Activated CD4-positive, alpha-beta T cell treated with anti-CD3 and anti-CD28 coated beads, Interleukin-2, amount 10 ng/mL, durations not matched to agents 7 days and 5 days (primary cell): ENCODE measurements at places on chromosomes 5 and 9.

DNA sequence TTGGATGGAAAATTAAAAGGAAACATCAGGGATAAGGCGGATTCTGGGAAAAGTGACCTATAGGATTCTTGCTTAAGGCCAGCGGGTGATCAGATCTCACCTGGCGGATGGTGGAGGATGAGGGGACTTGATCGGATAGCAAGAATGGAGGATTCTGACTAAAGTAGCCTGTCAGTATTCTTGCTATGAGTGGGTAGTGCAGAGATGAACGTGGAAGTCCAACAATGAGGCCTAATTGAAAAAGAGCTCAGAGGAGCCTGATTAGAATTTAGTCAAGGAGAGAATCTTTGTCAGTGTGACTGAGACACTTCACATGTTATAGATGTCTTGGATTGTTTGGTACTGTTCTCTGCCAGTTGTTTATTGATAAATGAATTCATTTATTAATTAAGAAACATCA, 24.9 kb downstream of the CAST start:
- no peak for DNase-seq

DNA sequence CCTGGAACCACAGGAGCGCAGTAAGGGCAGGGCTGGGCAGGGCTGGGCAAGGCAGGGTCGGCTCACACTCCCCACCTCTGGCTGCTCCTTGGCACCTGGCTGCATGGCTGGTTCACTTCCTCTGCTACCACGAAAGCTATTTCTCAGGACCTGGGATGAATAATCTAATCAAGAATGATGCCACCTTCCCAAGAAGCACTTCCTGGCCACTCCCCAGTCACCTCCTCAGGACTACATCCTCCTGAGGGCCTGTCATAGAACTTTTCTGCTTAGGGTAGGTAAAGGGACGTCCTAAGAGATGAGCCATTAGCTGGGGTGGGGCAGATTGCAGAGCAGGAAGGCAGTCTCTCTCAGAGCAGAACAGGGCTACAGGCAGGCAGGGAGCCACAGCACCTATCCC, 288.2 kb upstream of the MAP3K1 start:
- DNase-seq = no peak

DNA sequence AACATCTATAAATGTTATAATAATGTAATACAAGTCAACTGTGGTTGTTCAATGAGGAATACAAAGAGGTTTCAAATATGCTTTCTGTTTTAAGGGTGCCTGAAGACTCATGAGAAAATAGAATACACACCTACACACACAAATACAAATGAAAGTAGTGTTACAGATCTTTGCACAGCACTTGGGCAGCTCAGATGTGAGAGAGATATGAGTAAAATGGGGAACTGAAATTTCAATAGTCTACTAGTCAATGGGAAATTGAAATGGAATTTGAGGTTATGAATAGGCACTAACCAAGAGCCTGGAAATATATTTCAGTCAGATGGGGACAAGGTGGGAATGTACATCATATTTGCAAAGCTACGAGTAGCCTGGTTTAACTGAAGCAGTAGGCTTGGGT, 96.6 kb downstream of the ISL1 start:
- no peak for DNase-seq

DNA sequence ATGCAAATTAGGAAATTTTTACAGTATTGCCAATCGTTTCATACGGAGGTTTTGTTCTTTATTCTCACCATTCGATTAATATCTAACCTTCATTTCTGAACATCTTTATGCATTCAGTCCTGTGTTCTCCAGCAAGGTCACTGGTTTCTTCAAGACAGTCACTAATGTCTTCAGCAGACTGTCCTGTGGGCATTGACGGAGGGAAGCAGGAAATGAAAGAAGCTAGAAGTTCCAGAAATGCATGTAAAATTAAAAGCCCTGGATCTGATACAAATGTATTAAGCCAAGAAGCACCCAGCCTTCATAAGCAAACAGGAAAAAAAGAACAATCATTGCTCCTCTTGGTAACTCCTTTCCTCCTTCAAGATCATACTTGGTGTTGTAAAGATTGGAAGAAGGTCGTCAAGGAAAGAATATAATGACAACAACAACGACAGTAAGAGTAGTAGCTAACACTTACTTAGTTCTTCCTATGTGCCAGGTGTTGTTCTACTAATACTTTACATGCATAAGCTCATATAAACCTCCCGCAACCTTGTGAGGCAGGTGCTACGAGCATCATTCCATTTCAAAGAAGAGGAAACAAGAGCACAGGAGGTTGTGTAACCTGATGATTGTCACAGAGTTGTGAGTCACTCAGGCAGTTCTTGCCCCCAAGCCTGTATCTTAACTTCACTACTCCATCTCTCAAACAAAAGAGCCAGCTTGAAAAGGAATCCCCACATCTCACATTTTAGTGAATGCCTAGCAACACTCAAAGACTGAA, 59.9 kb upstream of the CER1 start:
- no peak for DNase-seq

GRCh38 chr9:133210202-133210532, 1.1 kb upstream of the OBP2B start:
- no peak for DNase-seq

DNA sequence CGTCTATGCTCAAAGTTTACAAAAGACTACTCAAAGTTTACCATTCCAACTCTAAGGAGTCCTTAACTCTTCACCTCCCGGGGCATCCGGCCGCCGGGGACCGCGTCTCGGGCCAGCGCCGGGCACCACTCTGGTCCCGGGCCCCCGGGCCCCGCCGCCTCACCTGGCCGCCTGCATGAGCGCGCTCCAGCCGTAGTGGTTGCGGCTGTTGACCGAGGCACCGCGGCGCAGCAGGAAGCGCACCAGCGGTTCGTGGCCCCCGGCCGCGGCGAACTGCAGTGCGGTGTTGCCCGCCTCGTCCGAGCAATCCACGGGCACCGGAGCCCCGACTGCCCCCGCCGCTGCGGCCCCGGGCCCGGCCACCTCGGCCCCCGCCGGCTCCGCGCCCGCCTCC, 388 bp downstream of the ANKS6 start:
- peak; percentile 12 for DNase-seq

DNA sequence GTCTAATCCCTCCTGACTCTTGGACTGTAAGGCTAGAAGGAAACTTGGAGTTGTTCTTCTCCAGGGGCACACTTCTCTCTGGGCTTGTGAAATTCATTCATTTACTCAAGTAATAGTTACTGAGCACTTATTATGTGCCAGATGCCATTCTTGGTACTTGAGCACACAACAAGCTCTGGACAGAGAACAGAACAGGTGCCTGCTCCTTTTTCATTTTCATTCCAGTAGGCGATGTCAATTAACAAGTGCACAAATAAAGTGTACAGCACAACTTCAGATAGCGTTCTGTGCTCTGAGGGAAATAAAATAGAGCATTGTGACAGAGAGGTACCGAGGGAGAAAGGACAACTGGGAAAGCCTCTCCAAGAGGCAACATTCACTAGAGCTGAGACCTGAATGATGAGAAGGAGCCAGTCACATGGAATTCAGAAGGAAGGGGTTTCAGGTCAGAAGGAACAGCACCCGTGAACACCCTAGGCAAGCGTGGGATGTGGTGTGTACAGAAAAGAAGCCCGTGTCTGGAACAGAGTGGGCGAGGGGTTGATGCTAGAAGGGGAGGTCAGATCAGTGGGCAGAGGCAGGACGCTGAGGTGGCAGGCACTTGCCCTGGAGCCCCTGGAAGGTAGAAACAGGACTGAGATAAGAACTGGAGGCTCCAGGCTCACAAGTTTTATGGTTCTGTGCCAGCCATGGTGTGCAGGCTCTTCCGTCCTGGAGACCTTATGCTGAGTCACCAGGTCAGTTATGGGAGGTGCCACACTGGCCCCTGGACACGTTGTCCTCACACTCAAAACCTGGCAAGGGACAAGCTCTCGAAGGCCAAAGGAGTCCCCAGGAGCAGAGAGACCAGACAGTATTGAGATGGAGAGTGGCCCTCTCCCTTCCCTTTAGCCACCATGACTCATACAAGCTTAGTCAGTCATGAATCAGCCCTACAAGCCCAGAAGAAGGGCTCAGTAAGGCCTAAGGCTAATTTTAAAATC, 7.2 kb upstream of the ABLIM3 start:
- no peak for DNase-seq

GRCh38 chr9:137299203-137299565, 2.9 kb downstream of the NRARP start:
- DNase-seq = no peak

GRCh38 chr9:124022201-124023121, 10.9 kb downstream of the LHX2 start:
- no peak for DNase-seq

DNA sequence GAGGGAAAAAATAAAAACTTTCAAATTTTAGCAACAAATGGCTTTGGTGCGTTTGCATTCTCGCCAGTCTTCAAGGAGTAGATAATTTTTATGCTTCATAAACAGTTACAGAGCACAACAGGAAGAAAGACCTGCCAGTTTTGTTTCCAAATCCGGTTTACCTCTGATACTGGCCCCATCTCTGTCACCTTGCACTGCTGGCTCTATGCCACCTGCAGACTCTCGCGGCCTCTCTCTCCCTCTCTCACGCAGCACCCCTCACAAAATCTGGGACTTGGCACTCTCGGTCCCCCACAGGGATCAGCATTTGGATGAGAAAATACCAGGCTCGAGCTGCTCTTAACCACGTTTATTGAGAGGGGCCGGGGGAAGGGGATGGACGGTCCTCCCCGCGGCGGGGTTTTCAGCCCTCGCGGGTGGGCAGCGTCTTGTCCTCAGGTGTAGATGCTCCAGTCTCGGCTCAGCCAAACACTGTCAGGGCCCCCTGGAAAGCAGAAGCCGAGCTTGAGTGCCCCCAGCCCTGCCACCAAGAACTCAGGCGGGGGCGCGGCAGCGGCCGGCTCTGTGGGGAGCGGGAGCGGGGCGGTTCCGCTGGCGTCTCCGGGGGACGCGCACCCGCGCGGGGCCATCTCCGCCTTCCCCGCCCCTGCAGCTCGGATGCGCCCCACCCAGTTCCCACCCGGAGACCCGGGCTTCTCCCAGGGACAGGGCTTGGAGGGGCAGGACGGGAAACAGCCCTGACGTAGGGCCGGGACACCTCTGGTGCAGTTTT, 1.3 kb downstream of the SCGB3A1 start:
- DNase-seq = no peak

DNA sequence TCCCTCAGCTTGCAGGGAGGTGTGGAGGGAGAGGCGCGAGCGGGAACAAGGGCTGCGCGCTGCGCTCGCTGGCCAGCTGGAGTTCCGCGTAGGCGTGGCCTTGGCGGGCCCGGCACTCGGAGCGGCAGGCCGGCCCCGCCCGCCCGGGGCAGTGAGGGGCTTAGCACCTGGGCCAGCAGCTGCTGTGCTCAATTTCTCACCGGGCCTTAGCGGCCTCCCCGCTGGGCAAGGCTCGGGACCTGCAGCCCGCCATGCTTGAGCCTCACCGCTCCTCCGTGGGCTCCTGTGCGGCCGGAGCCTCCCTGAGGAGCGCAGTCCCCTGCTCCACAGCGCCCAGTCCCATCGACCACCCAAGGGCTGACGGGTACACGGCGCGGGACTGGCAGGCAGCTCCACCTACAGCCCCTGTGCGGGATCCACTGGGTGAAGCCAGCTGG, 1516.4 kb downstream of the EFNA5 start:
- DNase-seq = no peak

DNA sequence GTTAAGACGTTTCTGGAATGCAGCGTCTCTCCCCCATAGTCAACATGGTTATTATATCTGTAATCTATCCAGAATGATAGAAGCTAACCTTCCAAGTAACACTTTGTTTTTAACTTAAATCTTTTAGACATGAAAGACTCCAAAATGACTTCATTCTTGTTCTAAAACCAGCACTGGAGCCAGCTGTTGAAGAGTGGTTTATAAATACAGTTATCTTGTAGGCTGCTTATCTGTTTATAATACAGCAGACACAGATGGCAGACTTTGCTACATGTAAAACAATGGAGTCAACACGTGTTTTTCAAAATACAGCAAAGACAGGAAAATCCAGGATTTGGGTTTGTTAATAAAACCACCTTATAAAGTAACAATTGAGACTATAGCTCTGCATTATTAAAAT, 48.8 kb upstream of the RETREG1 start:
- no peak for DNase-seq

DNA sequence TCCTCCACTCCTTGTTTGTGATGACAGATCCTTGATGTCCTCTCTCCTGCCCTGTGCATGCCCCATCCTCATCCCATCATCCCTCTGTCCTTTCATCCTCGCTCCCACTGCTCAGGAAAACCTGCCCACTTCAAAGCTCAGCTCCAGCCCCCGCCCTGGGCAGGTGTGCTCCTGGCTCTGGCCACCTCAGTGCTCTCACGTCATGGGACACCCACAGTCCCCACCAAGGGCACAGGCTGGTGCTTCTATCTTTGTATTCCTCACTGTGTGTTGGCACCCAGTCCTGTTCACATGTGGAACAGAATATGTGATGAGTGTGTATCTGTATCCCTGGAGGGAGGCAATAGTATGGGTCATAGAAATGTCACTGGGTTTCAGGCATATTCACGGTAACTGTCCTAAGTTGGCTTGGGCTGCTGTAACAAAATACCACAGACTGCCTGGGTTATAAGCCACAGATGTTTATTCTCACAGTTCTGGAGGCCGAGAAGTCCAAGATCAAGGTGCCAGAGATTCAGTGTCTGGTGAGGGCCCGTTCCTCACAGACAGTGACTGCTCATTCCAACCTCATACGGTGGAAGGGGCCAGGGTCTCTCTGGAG, 13.5 kb downstream of the GFPT2 start:
- DNase-seq = no peak

DNA sequence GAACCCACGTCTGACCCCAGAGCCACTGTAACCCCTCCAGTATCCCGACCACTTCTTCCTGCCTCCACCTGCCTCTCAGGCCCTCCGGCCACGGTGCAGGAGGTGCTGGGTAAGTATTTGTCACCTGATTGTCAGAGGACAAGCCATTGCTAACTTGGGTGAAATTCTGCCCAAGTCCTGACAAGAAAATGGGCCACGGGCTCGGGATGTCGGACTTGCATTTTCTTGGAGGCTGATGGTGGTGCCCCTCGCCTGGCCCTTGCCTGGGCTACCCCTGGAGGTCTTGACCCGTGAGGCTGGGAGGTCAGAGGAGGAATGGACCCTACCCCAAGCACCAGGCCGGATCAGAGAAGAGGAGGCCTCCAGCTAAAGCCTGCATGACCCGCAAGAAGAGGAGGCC, 149.7 kb upstream of the COL5A1 start:
- no peak for DNase-seq

DNA sequence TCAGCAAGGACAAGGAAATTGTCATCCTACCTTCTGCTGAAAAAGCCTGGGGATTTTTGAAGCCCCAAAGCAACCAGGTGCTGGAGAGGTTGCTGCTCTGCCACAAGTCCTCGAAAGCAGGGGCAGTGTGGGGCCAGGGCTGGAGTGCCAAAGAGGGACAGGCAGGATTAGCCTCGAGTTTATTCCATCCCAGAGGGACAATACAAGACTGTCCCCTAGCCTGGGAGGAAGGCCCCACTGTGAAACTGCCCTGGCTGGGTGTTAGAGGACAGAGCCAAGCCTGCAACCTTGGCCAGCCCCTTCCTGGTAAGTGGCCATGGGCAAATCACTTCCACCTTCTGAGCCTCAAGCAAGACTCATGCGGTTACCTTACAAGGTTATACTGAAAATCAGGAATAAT, 55.1 kb downstream of the WHRN start:
- no peak for DNase-seq
